ENCODE measurements at places on chromosomes 6 and 20.

DNA sequence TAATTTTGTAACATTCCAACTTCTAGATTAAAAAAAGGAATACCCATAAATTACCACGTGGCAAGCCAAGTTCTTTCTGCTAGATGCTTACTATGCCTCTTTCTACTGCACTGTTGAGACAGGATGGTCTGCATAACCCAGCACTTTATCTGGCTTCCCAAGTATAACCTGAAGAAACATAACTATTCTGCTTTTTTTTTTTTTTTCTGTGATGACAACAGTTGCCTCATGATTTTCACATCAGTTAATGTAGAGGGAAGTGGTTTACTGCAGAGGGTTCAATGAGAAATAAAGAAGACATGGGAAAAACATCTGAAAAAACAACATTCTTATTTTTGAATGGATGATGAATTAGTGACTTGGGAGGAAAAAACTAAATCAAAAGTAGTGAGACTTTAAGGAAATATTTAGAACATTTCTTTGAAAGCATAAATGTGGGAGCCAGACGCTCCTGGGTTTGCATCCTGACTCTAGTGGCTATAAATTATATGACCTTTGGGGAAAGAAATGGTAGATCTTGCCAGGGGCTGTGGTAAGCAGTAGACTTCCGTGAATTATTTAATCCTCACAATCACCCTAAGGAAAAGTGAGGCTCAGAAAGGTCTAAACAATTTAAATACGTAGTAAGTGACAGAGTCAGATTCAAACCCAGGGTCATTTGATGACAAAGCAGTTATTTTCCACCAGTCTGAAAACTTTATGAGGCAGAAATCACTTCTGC, 230.7 kb downstream of the PHACTR1 start:
- DNase-seq: no peak

GRCh38 chr20:24736844-24737211, 212.2 kb upstream of the CST7 start:
- DNase-seq: no peak

GRCh38 chr20:10240655-10241054, 22.0 kb downstream of the SNAP25 start:
- no peak for DNase-seq

DNA sequence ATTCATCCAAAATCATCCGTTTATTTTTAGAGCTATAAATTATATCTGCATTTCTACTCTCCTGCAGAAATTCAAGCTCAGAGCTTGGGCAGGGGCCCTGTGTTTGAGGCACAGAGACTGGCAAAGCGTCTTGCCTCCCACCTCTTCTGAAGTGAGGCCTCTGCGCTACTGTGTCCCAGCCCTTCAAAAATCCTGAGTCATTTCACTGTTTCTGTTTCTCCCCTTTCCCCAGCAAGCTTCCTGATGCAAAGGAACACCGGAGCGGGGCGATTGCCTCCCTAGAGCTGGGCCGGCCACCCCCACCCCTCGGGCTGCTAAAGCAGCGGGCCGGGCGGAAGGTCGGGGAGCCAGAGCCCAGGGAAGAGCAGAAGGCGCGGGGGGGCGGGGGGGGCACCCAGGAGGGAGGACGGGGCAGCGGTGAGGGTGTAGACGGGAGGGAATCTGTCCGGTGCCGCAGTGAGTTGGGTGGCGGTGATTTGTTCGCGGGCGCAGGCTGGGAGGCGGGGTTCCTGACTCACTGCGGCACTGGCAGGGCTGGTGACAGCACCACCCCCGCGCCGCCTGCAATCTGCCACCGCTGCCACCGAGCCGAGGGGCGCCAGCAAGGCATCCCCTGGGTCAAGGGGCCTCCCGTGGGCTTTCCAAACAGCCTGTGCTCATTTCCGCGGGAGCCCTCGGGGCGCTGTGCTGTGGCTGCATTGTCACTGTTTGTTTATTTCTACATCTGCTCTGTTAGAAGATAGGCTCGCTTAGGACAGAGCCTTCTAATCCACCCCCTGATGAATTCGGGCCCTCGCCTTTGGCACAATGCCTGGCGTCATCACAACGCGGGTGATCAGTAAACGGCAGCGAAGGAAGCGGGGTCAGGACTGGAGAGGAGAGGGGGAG, 46.5 kb upstream of the SNAP25 start:
- DNase-seq: no peak

DNA sequence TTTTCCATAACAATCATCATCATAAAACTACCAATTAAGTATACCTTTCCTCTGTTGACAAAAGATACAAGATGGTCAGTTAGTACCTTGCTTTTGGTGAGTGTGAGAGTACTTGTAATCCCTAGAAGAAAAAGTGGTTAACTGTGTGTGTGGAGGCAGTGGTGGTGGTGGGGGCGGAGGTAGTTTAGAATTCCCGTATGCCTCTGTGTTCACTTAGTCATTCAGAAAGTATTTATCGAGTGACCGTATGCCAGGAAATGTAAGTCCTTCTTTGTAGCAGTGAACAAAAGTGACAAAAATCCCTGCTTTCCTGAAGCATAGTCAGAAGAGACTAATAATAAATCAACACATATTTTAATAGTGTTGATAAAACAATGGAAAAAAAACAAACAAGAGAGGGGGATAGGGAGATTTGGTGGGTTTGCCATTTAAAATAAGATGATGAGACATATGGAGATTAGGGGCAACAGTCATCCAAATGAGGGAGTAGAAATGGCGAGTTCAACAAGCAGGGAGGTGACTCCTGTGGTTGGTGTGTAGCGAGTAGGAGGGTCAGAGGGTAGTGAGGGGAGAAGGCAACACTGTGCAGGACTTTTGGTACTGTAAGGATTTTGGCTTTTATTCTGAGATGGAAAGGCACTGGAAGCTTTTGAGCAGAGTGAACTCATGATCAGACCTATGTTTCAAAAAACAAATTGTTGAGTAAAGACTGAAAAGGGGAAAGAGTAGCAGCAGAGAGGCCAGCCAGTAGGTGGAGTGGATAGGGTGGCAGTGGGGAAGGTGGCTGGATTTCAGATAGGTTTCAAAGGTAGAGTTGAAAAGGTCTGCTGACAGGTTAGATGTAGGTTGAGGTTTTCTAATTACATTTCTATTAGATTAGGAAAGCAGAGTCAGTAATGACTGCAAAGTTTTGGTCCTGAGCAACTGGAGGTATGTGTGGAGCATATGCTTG, 40.3 kb upstream of the SIM1 start:
- no peak for DNase-seq

- DNase-seq: peak; percentile 60
Measured at GRCh38 chr20:3071610-3072529, at the start of gene OXT. OXT (plus strand) TSS chr20:3071620; CDS start chr20:3071656, 36 bp downstream.

- DNase-seq: no peak
Measured at GRCh38 chr20:1326031-1326930, 2.7 kb downstream of the SDCBP2 start.

- DNase-seq: no peak
Measured at GRCh38 chr6:36501686-36502085, 45.6 kb downstream of the STK38 start.

DNA sequence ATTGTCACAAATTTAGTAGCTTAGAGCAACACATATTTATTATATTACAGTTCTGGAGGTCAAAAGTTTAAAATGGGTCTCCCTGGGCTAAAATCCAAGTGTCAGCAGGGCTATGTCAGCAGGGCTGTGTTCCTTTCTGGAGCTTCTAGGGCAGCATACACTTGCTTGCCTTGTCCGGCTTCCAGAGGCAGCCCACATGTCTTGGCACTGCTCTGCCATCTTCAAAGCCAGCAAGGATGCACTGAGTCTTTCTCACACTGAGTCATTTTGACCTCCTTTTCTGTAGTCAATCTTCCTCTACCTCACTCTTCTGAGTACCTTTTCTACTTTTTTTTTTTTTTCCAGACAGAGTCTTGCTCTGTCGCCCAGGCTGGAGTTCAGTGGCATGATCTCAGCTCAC, 39.0 kb downstream of the ADGRF4 start:
- no peak for DNase-seq

DNA sequence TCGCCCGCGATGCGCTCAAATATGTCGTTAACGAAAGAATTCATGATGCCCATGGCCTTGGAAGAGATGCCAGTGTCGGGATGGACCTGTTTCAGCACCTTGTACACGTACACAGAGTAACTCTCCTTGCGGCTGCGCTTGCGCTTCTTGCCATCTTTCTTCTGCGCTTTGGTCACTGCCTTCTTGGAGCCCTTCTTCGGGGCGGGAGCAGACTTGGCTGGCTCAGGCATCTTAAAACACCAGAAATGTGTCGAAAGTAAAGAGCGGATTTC, 36.4 kb downstream of the HFE start:
- DNase-seq: no peak

- DNase-seq: no peak
Measured at GRCh38 chr20:7226156-7226555, 458.7 kb downstream of the BMP2 start.

DNA sequence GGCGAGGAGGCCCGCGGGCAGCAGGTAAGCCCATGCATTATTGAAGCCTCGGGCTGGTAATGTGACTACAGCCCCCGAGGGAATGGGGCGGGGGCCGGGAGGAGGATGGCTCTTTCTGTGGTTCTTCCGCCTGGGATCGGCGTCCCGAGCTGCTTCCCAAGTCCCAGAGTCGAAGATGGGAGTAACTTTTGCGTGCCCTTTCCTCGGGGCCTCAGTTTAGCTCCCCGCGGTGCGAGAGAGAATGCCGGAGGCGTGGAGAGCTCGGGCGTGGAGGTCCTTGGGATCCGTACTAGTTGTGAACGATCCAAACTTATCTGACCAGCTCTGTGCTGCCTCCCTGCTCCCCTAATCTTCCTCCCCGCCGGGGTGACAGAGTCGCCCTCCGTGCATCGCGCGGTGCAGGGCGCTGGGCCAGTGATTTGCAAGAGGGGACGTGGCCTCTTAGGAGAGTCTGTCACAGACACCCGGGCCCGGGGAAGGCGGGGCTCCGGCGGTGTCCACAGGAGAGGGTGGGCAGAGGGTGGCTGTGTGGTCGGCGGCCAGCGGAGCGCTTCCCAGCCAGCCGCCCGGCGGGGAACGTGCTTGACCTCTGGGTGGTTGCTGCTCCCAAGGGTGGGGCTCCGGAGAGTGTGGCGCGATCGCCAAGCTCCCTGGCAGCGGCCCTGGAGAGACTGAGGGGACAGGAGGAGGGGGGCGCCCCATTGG, 815 bp downstream of the UTRN start:
- DNase-seq: peak; percentile 29

DNA sequence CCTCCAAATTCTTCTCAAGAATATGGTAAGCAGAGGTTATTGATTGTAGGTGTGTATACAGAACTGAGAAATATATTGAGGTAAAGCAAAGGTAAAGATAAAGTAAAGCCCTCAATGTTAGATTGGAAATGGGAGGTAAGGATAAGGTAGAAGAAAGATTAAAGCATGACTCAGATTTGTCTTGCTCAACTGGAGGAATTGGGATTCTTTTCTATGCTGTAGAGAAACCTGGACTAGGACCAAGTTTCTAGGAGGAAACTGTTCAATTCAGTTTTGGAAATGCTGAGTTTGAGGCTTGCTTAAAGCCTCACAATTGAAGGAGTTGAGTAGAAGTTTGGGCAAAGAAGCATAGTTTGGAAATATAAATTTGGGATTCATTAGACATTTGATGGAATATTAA, 634.0 kb upstream of the PTCHD4 start:
- no peak for DNase-seq

DNA sequence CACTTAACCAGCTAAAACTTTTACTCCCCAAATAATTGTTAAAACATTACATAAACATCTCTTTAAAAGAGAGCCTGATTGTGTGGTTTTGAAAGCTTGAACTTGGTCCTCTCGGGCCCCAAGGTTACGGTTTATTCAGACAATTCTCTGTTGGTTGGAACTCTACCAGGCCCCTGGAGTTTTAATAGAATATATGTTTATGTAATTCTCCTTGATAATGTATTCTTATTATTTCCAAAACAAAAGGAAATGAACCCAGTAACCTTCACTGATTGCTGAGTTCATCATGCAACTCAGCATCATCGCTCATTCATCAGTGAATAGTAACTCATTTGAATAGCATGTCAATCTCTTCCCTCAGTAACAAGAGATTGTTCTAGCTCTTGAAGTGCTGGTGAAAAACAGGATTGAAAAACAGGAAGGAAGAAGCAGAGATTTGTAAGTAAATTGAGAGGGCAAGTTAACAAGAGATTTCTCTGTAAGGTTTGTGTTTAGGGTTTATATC, 464.5 kb upstream of the MARCKS start:
- DNase-seq: no peak

GRCh38 chr20:63891061-63892002, 3.6 kb upstream of the DNAJC5 start:
- no peak for DNase-seq

DNA sequence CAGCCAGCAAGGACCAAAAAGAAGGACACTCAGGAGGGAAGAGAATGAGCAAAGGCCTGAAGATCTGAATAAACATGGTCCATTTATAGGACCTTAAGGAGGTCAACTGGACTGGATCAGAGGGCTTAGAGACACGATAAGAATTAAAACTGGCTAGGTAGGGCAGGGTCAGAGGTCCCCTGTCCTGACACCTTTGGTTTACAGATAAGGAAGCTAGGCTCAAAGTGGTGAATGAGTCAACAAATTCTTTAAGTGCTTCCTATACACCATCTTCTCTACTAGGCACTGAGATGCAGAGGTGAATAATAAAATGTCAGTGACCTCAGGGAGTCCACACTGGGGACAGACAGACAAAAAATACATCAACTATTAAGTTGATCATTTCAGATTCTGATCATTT, 70.3 kb downstream of the HIVEP2 start:
- no peak for DNase-seq

- DNase-seq: no peak
Measured at GRCh38 chr6:23940466-23940865, 185.5 kb upstream of the NRSN1 start.

DNA sequence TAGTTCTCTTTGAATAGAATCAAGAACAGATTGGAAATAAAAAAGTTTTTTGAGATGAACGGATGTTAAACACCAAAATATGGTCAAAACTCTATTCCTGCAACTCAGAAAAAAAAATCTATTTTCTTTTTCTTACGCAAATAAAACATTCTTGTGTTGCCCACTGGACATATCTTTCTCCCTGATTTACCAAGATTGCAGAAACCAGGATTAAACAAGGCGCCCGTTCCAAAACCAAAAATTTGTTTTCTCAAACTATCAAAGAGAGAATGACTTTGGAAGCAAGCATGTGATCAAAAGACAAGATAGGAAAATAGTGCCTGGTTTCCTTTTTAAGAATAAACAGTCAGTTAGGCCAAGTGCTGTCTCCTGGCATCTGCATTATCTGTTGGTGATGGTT, 273.1 kb downstream of the CLIC5 start:
- DNase-seq: no peak

- no peak for DNase-seq
Measured at GRCh38 chr6:134168590-134169208, 116.3 kb upstream of the SLC2A12 start.

- DNase-seq: no peak
Measured at GRCh38 chr6:116268589-116269293, 11.0 kb downstream of the TSPYL1 start.

DNA sequence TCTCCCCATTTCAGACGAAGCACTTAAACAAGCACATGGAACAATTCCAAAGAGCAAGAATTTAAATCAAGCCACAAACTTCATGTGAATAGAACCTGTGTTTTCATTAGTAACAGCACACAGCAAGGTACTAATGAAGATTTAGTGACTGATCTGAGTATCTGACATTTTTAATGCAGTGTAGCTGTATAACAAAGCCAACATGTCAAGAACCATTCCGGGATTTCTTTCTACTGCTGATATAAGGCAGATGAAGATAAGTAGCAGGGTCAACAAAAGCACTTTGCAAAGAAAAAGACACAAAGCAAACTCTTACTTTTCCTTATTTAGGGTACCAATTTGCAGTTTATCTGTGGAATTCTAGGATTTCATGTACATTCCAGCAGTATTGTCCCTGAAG, 11.3 kb downstream of the SLC17A5 start:
- DNase-seq: no peak
